Cardiac septum (tissue), 1 donor: ENCODE measurements at places on chromosomes 6 and 20. TPM values are rescaled to one million over a fixed set of nuclear protein-coding genes. Genes with fewer than 3 reads are reported as not detected.

DNA sequence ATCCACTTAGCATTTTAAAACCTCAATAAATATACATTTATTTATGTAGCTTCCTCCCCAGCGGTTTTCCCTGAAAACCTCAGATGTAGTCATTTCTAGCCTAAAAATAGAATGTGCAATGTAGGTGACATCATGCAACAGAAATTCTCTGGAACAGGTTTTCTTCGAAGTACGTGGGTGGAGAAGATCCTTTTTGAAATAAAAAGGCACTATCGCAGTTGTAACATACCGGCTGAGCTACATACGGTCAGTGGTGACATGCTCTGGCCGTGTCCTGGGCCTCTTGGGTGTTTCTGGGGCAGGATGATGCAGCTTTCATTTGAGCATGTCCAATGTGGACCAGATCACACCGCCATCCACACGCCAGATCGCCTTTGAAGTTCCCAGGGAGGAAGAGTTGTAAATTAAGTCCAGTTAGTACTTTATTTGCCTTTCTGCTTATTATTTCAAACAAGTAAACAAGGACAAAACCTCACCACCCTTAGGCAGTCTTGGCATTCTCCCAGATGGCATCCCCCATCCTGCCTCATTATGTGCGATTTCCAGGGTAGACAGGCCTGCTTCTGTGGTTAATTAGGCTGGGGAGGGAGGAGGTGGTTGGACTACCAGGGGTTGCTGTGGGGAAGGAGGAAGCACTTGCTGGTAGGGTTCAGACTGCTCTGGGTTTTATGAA, 109.5 kb upstream of the CLDN20 start:
- no peak for DNase-seq

The MAP7 gene
- total RNA-seq: 1.5 TPM

The SPAG4 gene
- total RNA-seq: 3.5 TPM

GRCh38 chr6:90216072-90216977, 80.3 kb downstream of the BACH2 start:
- no peak for DNase-seq

The EEF1E1 gene
- 15.9 TPM for total RNA-seq

DNA sequence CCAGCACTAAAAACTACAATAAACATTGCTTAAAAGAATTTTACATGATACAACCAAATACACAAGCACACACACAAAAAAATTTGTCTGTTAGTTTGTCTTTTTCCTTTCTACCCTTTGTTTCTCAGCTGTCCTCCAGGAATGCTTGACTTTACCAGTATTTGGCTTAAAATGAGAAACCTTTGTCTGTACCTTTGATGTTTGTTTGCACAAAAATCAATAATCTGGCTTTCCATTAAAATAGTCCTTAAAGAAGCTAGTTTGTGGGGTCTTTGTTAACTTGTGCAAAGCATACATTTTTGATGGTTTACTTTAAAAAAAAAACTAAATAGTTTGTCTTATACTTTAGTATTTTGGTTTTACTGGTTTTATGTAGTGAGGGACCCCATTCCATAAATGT, 49.3 kb downstream of the RPRD1B start:
- DNase-seq: no peak
